Right forelimb (tissue), 1 donor: ENCODE measurements at places on chromosomes 11 and 22.
A peak's percentile ranks its signal among the peaks of the same experiment; 100 is the strongest.

GRCh38 chr11:105781807-105782206, 171.9 kb downstream of the GRIA4 start:
- DNase-seq = no peak

GRCh38 chr22:23553924-23554870, 25.9 kb downstream of the IGLL1 start:
- no peak for DNase-seq

- DNase-seq = no peak
These were observed 424.6 kb downstream of the BUD13 start for GRCh38 chr11:116348226-116348625.

GRCh38 chr11:60945295-60945667, 6.7 kb downstream of the SLC15A3 start:
- DNase-seq = no peak

- DNase-seq = no peak
These were observed 50.2 kb downstream of the AP2A2 start for GRCh38 chr11:975827-976226.

DNA sequence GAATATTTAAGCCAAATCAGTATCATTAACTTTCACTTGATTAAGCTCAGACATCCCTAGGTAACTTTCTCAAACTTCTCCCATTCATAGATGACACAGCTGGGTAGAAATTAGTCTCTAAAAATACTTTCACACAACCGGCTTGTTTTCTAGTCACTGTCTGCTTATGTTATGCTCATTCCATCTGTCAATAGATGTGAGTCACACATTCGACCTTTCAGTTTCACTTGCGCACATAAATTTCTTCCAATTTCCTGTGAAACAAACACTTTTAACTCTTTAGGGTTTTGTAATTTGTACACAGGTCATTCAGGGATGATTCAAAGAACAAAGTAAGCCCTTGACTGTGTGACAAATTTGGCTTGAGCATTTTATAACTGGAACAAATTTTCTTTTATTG, 723.0 kb downstream of the KCNA4 start:
- DNase-seq = no peak

DNA sequence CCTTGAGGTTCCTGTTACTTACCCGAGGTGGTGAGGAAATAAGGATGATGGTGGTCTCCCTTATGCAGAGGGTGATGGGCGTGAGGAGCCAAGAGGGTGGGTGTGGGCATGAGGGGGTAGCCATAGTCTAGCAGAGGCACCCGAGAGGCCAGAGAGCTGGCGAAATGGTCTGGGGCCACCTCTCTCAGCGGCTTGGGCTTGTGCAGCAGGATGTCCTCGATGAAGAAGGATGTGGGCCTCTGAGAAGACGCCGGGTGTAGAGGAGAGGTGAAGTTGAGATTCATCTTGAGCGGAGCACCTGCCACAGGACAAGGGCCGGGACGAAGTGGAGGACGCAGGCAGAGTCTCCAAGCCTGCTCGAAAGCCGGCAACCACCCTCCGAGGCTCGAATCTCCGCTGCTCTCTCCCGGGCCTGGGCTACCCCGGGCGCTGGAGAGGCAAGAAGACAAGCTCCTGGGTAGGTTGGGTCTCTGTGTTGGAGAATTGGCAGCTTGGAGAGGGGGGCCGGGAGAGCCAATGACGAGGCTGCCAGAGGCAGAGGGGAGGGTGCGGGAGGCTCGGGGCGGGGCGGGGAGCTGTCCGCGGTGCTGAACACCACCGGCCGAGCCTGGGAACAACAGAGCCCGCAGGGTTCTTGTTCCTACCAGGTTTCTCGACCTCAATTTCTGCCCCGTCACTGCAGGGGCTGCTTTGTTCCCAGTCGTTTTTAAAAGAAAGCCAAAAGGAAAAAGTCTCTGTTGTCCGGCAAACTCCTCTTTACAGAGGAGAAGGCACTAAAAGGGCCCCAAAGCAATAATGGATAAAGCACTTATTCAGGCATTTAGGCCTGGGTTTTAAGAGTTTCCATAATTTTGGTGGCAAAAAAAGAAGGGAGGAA, at the start of gene BSX:
TSS of gene BSX (minus strand) at position 447 of the 877 bp plus-strand sequence. CDS start at position 284, 163 bp downstream.
- DNase-seq = peak; percentile 88

DNA sequence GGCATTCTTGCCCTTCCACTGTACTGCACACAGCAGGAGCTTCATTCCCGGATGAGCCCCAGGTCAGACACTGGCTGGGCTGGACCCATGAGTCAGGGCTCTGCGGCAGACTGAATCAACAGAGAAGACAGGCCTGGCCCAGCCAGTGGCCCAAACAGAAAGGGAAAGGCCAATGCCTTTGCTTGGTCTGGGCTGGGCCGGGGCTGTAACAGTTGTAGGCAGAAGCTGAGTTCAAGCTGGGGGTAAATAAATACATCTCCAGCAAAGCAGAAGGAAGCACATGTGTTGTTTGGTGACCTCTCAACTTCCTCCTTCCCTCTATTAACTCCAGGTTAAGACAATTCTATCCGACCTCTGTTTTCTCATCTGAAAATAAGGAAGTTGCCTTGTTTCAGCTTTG, 1.8 kb upstream of the SMIM35 start:
- no peak for DNase-seq

DNA sequence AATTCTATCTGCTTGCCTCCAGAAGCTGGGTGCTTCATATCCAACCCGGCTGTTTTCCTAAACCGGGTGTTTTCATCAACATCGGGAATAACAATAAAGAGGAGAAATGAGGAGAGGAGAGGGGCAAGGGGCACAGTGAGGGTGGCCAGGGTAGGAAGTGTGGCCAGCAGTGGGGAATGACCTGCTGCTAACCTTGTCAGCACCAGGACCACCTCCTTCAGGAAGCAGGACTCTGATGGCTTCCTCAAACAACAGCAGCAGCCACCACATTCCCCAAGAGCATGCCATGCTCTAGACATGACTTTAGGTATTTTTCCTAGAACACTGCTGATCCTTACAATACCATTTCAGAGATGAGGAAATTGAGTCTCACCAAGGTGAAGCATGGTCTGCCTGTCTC, 52.4 kb downstream of the TPBGL start:
- DNase-seq = no peak

DNA sequence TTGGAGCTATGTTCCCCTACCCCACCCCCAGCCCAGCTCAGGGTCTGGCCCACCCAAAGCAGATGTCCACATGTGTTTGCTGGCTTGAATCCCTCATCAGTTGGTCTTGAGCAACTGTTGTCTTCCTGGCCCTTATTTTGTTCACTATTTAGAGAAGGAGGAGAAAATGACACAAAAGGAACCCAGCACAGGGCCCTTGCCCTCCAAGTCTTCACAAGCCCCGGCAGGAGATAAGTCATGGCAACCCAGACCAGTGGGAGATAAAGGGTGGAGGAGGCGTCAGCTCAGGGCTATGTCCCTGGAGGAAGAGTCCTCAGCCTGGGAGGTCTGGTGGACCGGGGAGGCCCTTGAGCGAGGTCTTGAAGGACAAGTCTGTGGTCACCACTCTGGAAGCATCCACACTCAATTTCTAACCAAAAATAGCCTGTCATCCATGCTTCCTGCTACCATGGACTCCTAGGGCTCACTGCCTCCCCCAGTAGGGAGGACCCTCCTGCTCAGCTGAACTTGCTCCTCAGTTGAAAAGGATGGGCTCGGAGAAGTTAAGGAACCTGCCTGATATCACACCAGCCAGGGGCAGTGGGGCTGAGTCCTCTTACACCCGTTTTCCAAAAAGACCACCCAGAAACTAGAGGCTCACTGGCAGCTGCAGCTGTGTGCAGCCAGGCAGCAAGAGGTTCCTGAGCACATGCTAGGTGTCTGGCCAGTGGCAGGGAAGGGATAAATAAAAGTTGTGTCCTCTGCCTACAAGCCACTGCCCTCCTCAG, 1.8 kb upstream of the RAB3IL1 start:
- peak; percentile 41 for DNase-seq

DNA sequence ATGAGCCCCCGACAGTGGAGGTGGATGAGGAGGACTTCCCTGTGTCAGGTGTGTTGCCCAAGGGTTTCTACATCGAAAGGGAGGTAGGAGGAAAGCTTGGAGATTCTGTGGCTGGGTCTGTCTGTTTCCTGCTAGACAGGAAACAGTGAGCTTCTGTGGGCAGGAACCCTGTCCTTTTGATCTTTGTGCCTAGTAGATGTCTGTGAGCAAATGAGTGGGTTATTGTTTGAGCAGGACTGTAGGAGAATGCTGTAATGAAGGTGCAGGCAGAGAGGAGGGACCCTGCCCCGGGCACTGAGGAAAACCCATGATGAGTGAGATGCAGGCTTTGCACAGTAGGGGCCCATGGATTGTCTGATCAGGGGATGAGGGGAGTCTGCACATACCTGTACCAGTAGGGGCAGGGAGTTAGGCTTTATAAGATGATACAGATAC, 14.0 kb downstream of the USP35 start:
- DNase-seq = no peak

DNA sequence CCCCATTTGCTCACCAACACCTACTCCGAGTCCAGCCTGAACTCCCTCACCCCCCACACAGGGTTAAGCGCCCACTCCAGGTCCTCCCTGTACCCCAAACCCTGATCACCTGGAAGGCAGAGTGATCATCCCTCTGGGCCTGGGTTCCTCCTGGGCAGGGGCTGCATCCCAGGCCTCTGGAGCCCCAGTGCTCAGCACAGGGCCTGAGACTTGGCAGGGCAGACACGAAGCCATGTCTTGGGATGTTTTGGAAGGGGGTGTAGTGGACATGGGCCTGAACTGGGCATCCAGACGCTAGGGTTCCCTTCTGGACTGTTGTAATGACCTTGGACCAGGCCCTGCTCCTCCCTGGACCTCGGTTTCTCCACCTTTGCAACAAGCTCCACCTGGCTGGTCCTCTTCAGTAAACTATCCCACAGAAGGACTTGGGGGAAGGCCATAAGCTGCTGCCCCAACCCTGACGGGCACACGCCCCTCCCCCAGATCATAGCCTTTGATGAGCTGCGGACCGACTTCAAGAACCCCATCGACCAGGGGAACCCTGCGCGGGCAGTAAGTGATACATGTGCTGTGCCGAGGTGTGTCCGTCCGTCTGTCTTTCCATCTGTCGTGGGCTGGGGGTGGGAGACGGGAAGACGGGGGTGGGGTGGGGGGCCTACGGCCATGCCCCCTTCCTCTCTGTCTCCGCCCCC, 3.9 kb downstream of the CNIH2 start:
- no peak for DNase-seq

GRCh38 chr11:29024386-29024785, 916.2 kb downstream of the METTL15 start:
- DNase-seq = no peak

DNA sequence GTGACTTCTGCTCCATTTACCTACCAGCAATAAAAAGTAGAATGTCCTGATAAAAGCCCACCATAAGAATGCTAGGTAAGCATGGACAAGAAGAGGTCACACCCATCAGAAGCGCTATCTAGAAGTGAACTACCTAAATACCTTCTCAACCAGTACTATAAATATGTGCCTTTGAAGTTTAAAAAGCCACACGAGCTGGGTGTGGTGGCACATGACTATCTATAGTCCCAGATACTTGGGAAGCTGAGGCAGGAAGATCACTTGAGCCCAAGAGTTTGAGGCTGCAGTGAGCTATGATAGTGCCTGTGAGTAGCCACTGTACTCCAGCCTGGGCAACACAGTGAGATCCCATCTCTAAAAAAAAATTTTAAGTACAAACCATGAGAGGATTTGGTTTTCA, 66.7 kb downstream of the PACSIN2 start:
- DNase-seq = no peak

GRCh38 chr22:30863081-30863833, 105.3 kb downstream of the MORC2 start:
- no peak for DNase-seq

DNA sequence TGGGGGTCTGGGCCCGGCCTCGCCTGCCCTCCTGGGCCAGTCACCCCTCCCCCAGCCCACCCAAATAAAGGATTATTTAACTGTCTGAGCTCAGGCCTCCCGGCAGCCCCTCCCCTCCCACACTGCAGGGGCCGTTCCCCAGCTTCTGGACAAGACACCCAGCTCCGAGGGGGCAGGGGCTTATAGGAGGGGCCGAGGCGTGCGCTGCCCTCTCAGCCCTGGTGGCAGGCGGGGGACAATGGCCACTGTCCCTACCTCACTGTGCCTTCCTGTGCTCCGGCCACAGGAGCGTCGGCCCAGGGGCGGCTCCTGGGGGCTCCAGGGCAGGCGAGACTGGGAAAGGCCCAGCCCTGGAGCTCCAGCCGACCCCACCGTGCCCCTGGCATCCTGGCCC, 2.2 kb upstream of the SELENOO start:
- DNase-seq = no peak

DNA sequence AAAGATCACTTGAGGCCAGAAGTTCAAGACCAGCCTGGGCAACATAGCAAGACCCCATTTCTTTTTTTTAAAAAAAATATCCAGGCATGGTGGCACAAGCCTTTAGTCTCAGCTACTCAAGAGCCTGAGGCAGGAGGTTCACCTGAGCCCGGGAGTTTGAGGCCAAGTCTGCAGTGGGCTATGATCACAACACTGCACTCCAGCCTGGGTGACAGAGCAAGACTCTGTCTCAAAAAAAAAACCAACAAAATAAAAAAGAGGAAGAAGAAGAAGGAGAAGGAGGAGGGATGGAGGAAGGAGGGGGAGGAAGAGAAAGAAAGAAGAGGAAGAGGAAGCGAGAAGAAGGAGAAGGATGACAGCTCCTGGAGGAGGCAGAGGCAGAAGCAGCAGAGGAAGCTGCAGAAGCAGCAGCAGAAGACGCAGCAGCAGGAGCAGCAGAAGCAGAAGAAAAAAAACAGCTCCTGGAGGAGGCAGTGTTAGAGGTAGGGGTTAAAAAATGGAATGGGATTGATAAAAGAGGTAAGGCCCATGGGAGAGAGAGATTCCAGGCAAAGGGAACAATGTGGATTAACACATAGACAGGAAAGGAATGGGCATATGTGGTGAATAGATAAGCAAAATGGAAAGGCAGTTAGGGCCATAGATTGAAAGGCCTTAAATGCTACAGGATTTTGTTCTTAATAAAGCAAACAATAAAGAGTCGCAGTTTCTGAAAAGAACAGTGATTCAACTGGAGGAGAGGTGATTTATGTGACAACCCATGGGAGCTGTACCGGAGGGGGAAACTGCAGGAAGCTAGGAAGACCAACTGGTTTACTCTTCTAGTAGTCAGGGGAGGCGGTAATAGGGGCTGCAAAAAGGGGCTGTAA, 10.9 kb downstream of the PRCP start:
- no peak for DNase-seq

DNA sequence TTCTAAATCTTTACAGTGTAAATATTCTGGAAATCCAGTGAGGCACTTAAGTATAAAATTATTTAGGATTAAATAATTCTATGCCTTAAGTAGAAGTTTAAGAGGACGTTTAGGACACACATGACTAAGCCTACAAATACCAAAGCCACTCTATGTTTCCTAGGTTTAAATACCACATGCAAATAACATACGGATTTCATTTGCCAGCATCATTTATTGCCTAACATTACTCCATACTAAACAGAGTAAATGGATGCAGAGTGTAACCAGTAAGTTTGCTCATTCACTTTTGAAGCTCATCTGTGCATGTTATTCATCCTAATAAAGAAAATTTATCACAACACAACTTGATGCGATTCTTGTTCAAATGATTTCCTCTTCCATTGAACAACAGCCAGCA, 4.1 kb downstream of the BDNF start:
- no peak for DNase-seq

DNA sequence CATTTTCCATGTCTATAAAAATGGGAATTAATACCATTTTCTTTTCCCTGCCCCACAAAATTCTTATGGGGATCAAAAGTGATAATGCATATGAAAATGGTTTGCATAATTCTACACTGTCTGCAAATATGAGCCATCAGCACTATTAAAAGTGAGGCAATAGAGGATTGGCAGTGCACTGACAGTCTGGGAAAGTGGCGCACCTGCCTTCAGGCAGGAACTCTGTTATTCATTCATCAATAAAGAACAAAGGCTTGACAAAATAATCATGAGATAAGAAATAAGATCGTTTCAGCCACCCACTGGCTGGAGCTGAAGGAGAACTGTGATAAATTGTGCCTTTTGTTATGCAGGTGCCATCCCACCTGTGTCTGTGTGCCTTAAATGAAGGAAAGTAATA, 49.5 kb downstream of the ARFGAP2 start:
- no peak for DNase-seq
